Dorsolateral prefrontal cortex (tissue), 122 donors: ENCODE measurements at places on chromosomes 3 and 15.

DNA sequence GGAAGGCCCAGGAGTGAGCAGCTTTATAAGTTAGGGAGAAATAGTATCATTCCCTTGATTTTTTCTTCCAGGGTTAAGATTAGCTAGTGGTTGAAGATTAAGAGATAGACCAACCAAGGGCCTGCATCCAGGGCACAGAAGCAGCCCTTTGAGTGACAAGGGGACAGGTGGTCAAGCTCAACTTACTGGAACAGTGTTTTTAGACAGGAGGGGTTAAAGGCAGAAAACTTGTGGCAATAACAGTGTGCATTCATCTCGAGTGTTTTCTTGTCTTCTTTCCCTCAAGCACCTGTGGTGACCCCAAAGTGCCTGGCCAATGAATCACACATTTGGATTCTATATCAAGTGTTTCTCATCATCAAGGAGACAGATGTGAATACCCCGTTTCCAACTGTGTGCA is 267.5 kb downstream of the PDCD6IP start:
- no peak for DNase-seq

DNA sequence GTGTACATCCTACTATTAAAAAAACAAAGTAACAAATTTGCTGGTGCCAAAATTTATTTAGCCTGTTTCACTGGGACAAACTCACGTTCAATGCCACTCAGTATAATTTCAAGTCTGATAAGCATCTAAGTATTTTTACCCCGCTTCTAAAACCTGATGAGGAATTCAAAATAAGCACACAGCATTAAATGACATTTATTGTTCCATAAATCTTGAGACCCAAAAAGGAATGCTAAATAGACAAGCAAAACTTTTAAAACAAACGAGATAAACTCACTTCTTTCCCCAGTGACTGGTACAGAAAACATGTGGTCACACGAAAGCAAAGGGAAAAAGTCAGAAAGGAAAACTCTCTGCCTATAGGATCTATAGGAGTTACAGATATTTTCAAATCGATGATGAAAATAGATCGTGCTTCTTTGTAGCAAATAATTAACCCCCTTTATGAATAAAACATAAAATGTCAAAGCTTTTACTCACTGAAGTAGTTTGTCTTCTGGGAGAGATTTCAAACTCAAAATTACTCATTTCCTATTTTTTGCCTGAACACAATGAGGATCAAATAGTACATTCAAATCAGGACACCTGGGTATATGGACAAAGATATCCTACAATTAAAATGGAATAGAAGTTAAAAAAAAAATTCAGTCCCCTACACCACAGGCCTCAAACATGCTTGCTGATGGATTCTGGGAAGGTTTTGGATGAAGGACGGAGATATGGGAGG is 51.7 kb downstream of the UBP1 start:
- DNase-seq: no peak

DNA sequence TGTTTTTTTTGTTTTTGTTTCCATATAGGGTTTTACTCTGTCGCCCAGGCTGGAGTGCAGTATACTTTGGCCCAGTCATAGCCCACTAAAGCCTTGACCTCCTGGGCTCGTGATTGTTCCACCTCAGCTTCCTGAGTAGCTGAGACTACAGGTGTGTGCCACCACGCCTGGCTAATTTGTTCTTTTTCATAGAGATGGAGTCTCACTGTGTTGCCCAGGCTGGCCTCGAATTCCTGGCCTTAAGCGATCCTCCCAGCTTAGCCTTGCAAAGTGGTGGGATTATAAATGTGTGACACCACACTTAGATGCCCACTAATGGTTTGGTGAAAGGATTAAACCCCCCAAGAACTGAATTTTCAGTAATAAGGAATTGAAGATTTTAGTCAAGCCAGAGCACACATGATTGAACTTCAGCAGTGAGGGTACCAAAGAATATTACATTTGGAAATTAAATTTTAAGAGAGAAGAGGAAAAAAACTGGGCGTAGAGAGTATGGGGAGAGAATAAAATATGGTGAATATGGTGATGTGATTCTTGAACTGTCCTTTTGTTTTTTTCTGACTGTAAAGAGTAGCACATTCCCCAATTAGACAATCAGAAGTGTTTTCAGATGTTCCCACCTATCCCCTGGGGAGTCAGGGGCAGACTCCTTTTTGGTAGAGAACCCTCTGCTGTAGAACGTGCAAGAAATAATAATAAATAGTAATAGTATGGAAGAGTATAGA is 208.1 kb downstream of the PTPRG start:
- no peak for DNase-seq

DNA sequence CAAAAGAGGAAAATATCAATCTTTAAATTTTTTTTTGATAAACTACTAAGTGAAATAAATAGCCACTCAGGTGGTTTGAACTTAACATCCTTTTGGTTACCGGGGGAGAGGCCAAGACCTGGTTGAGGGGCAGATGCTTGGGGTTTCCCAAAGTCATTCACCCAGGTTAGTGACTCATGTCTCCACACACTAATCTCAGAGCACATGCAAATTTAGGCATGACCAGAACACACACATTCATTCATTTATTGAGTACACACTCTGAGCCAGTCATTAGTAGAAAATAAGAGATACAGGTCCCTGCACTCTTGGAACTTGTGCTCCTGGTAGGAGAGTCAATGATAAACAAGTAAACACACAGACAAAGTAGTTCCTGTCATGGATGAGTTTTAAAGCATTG is 7.3 kb downstream of the ILDR1 start:
- no peak for DNase-seq

- DNase-seq: no peak
Observed at GRCh38 chr15:77479015-77479414, 58.3 kb downstream of the HMG20A start.

- DNase-seq: no peak
Observed at GRCh38 chr3:156259896-156260295, 139.5 kb downstream of the KCNAB1 start.

- DNase-seq: peak; percentile 32
Observed at GRCh38 chr3:42507761-42508335, 5.4 kb downstream of the VIPR1 start.

GRCh38 chr15:88255484-88256278 is 858 bp downstream of the NTRK3 start:
- peak; percentile 70 for DNase-seq

DNA sequence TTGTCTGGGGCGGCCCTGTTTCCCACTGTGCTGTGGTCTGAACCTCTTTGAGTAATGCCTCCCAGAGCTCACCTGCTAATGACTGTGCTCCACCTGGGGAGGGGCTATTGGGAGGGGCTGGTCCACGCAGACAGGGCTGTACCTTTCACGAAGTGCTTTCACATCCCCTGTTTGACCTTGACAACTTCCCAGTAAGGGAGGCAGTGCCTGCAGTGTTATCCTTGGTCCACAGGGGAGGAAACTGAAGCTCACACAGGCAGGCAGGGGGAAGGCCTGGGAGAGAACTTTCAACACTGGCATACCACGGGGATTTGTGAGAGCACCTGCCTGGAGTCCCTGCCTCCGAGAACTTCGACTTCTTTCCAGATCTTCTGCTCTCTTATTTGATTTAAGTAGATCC is 91.2 kb downstream of the CACNA1D start:
- no peak for DNase-seq

DNA sequence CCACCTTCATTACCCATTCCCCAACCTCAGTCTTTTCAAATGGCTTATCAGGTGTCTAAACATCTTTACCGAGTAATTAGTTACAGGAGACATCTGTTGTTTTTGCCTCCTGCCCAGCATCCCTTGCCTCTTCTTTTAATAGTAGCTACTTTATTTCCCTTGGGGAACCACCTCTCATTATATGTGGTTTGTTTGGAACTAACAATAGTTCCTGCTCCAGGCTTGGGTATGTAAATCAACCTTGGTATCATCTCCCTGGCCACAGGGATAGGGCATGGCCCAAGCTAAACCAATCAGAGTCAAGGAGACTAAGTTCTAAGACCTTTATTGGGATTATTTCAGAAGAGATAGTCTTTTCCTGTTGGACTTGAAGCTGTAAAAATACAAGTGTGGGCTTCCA is 76.6 kb downstream of the ETV5 start:
- DNase-seq: no peak

DNA sequence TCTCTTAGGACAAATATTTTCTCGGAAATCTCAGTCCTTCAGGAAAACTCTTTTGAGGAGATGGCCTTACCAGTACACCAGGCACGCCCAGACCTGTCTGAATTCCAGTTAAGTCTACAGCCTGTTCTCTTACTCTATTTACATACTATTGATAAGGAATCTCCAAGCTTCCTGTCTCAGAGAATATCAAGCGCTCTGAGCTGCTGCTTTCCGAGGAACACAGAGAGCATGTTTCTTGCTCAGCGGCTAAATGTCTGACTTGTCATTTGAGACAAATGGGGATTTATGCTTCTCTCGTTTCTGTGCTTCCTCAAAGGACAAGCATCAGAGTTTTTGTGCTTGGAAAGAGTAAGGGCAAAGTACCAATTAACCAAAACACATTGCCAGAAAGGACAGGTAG is 112.4 kb upstream of the CCDC54 start:
- no peak for DNase-seq
